ENCODE measurements at places on chromosomes 11 and 22. TPM values are rescaled to one million over a fixed set of nuclear protein-coding genes. Genes with fewer than 3 reads are reported as not detected.

The C11orf52 gene
- not detected for total RNA-seq

The OR52E8 gene
- not detected for total RNA-seq

The SLC22A8 gene
- not detected for total RNA-seq

The GALNT18 gene
- total RNA-seq, result not detected

The KRTAP5-7 gene
- total RNA-seq, result not detected

The OR52I2 gene
- not detected for total RNA-seq

The FAM227A gene
- not detected for total RNA-seq

The DRICH1 gene
- 4.5 TPM for total RNA-seq

The RAB6A gene
- 102 TPM for total RNA-seq

The SPDYC gene
- not detected for total RNA-seq

The GLYAT gene
- total RNA-seq, result not detected

The SLC29A2 gene
- total RNA-seq, result 15.5 TPM
